Osteoblast (primary cell): ENCODE measurements at places on chromosomes 3 and 15. TPM values are rescaled to one million over a fixed set of nuclear protein-coding genes. Genes with fewer than 3 reads are reported as not detected.
A peak's percentile ranks its signal among the peaks of the same experiment; 100 is the strongest.

Gene CYB561D2
- 22.1 and 25.0 TPM in 2 replicates for total RNA-seq

Gene CLRN1
- total RNA-seq = not detected in 2 replicates

GRCh38 chr3:196775938-196776337 is 36.3 kb downstream of the PAK2 start:
- peaks cover 33% of the 10 kb centered on the region for H3K4me1 ChIP-seq
- no peak overlapping the region for H3K27ac ChIP-seq
- no peak overlapping the region for H3K4me3 ChIP-seq

DNA sequence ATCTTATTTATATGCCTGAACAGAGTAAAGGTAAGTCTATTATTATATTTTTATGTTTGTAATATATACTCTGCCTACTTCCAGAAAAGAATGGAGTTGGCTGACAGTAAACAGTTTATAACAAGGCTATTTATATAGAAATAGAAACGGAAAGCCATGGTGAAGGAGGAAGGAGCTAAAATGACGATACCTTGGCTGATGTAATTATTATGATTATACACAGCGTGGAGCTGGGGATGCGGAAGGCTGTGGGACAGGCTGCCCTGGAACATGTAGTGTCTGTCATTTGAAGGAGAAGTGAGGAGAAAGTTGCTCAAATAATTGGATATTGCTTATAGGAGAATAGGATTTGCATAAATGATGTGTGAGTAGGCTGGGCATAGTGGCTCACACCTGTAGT is 37.8 kb downstream of the CEMIP start:
- H3K4me3 ChIP-seq = no peak overlapping the region
- H3K27me3 ChIP-seq = no peaks in the 10 kb centered on the region
- no peak overlapping the region for H3K27ac ChIP-seq
- no peaks in the 10 kb centered on the region for H3K4me1 ChIP-seq
- H3K36me3 ChIP-seq = peaks cover 90% of the 10 kb centered on the region

- H3K4me1 ChIP-seq = peaks cover 23% of the 10 kb centered on the region
- no peak for DNase-seq
- H3K27me3 ChIP-seq = no peaks in the 10 kb centered on the region
- H3K36me3 ChIP-seq = no peaks in the 10 kb centered on the region
- peak overlapping the region; percentile 87 for H3K27ac ChIP-seq
Observed at GRCh38 chr15:66901336-66902100, 163.9 kb upstream of the SMAD3 start.

- peaks cover 14% of the 10 kb centered on the region for H3K4me1 ChIP-seq
- DNase-seq = peak; percentile 88
- H3K27ac ChIP-seq = peak overlapping the region; percentile 72
- peaks cover 6% of the 10 kb centered on the region for H3K36me3 ChIP-seq
Observed at GRCh38 chr15:81000144-81000623, 539 bp upstream of the TLNRD1 start.

DNA sequence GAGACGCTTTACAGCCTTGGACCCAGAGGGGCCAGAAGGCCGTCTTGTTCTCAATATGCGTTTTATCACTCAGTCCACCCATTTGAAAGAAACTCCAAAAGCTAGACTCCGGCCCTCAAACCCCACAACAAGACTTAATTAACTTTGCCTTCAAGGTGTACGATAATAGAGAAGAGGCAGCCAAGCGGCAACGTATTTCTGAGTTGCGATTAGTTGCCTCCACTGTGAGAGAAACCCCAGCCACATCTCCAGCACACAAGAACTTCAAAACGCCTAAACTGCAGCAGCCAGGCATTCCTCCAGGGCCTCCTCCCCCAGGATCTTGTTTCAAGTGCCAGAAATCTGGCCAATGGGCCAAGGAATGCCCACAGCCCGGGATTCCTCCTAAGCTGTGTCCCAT is 17.4 kb upstream of the INO80 start:
- H3K4me3 ChIP-seq = no peak overlapping the region
- H3K36me3 ChIP-seq = no peaks in the 10 kb centered on the region
- peaks cover 5% of the 10 kb centered on the region for H3K27me3 ChIP-seq
- H3K4me1 ChIP-seq = no peaks in the 10 kb centered on the region

GRCh38 chr15:42160136-42160535 is 3.7 kb upstream of the PLA2G4F start:
- H3K27ac ChIP-seq = no peak overlapping the region
- peaks cover 64% of the 10 kb centered on the region for H3K36me3 ChIP-seq
- H3K27me3 ChIP-seq = no peaks in the 10 kb centered on the region
- DNase-seq = no peak
- no peak overlapping the region for H3K4me3 ChIP-seq

GRCh38 chr15:73161546-73161945 is 109.3 kb downstream of the NEO1 start:
- no peak for DNase-seq
- no peaks in the 10 kb centered on the region for H3K27me3 ChIP-seq
- no peaks in the 10 kb centered on the region for H3K4me1 ChIP-seq
- H3K36me3 ChIP-seq = no peaks in the 10 kb centered on the region
- no peak overlapping the region for H3K27ac ChIP-seq
